ENCODE measurements at places on chromosomes 11 and 22.

DNA sequence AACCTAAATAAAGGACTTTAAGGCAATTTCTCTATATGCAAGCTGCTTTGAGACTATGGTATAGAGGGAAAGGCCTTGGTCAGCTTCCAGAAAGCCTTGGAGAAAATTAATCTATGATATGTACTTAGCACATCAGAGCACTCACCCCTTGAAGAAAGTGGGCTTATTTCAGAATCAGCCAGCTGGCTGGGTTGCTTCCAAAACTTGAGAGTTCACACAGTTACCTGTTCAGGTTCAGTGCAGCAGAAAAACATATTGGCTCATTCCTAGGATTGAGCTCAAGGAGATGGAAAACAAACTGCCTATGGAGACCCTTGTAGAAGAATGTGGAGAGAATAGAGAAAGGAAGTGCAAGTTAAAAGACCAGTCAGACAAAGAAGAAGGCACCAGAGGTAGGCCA lies 22.7 kb downstream of the CCDC81 start:
- no peak for DNase-seq

DNA sequence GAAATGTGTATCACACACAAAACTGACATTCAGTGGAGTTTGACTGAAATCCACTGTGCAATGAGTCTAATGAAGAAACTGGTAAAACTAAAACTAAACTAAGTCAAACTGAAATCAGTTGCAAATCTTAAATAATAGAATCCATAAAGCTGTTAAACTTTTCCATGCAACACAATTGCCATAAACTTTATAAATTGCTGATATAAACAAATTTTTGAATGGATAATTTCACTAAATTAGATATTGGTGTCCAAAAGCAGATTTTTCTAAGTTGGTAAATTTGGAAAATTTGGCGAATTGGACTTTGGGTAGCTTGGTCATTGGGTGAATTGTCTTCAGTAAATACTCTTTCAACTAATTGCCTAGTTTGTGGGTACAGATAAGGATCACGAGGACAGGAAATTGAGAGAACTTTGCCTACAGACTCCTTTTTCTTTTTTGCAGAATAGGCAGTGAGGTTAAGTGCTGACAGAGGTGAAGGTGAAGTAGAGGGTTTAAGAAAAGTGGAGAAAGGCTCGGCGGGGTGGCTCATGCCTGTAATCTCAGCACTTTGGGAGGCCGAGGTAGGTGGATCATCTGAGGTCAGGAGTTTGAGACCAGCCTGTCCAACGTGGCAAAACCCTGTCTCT lies 12.8 kb downstream of the MRPL17 start:
- no peak for DNase-seq

- no peak for DNase-seq
These were observed 89.0 kb downstream of the ISX start for GRCh38 chr22:35154937-35155387.

DNA sequence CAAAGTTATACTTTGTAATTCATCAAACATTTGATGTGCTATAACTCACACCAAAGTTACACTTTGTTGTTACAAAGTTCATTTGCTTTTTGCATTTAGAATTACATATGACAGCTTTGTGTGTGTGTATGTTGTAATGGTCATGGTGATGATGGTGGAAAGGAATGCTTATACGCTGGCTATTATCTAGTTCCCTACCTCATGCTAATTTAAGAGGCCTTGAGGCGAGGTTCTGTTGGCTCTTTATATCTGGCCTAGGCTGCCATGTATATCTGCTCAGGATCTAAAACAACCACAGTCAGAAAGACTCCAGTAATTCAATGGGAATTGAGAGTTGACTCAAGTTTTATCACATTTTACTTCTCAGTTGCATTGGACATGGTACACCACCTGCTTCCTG lies 123.4 kb downstream of the SLC17A6 start:
- no peak for DNase-seq

- DNase-seq = no peak
These were observed 335.2 kb downstream of the MIAT start for GRCh38 chr22:26992556-26992955.

DNA sequence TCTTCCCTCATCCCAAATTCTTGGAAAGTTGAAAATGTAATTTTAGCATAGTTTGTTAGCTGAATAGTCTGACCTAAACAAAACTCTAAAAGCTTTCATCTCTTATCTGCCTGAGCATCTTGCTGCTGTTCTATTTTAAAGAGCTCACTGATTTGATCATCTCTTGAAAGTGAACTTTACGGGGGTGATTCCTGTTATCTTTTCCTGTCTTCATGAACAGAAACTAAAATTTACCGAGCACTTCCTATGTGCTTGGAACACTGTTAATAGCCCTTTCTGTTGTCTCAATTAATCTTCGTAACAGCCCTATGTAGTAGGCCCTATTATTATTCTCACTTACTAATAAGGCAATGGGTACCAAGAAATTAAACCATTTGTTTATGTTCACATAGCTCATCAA lies 12.3 kb downstream of the AMOTL1 start:
- no peak for DNase-seq

DNA sequence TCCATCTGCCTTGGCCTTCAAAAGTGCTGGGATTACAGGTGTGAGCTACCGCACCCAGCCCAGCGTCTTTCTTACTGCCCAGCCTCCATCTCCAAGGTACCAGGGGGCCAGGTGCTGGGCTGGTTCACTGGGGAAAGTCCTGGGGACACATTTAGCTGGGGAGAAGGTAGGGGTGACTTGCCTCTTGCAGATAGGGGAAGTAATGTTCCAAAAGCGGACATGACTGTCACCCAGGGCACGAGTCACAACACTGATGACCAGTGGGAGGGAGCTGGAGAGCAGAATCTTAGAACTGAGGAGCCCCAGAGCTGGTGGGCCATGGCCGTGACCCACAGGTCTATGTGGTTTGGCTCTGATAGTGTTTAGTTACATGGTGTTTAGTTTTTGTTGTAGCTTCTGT lies 2.4 kb upstream of the SLC15A3 start:
- no peak for DNase-seq

GRCh38 chr11:35247428-35247827 lies 108.5 kb downstream of the CD44 start:
- peak; percentile 69 for DNase-seq

GRCh38 chr11:86056351-86056854 lies 12.5 kb downstream of the PICALM start:
- DNase-seq = no peak

- no peak for DNase-seq
These were observed 21.1 kb upstream of the FAR1 start for GRCh38 chr11:13647391-13647790.

GRCh38 chr22:44837481-44837880 lies 85.1 kb downstream of the ARHGAP8 start:
- no peak for DNase-seq

GRCh38 chr22:20275836-20276235 lies 7.7 kb upstream of the RTN4R start:
- no peak for DNase-seq

- DNase-seq = no peak
These were observed 25.2 kb downstream of the NRXN2 start for GRCh38 chr11:64697663-64698375.

DNA sequence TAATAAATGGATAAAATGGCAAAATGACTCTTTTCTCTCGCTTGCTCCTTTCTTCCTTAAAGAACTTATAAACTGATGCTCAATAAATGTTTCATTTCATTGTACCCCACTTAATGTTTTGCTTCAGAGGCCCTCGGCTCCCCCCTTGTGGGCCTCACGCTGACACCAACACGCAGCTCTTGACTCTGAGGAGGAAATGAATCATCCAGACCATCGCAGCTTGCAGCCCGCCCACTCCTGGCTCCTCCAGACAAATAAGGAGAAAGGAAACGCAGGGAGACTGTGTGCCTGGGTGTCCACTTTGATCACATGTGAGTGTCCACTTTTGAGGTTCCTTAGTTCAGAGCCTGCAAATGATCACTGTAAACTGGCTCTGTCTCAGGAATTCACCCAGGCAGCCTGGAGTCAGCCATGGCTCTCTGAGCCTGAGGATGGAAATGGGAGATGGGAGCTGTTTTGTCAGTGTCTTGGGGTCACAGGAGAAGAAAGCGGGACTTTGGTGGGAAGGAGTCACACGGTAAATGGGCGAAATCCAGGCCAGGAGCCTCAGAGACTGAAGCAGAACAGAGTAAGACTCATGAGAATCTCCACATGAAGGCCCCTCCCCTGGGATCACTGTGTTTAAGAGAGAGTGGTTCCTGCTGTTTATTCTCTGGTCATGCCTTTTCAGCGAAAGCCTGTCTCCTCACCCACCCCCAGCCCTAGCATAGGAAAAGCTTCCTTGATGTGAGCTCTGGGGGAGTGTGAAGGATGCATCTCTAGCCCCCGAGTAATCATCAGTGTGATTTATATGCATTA lies 96.5 kb downstream of the CWC15 start:
- no peak for DNase-seq

DNA sequence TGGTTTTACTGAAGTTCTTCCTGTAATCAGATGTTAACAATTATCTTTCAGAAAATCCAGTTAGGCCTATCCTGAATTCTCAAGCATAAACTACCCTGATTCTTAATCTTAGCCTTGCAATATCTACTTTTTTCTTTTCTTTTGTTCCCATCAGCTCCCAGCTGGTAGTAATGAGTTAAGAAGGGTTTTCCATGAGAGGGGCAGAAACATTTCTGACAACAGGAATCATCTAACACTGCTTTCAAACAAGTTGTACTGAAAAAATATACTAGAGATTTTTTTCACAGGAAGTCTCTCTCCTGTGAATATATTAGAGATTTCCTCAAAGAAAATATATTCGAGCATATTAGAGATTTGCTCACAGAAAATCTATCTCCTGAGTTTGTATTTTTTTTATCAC lies 3.3 kb upstream of the TRIM6 start:
- DNase-seq = no peak

GRCh38 chr11:110249066-110249465 lies 47.3 kb downstream of the RDX start:
- DNase-seq = no peak

GRCh38 chr11:11396301-11397035 lies 43.4 kb upstream of the CSNK2A3 start:
- DNase-seq = no peak

GRCh38 chr22:37182101-37182948 lies 5.7 kb downstream of the C1QTNF6 start:
- no peak for DNase-seq

- peak; percentile 20 for DNase-seq
These were observed 60.5 kb downstream of the OSBP2 start for GRCh38 chr22:30754971-30755758.

GRCh38 chr22:30635273-30636225 lies at the start of gene SLC35E4:
Gene SLC35E4, plus strand, starts transcription at chr22:30635781. Its CDS starts 670 bp downstream, at chr22:30636451.
- DNase-seq = peak; percentile 93

DNA sequence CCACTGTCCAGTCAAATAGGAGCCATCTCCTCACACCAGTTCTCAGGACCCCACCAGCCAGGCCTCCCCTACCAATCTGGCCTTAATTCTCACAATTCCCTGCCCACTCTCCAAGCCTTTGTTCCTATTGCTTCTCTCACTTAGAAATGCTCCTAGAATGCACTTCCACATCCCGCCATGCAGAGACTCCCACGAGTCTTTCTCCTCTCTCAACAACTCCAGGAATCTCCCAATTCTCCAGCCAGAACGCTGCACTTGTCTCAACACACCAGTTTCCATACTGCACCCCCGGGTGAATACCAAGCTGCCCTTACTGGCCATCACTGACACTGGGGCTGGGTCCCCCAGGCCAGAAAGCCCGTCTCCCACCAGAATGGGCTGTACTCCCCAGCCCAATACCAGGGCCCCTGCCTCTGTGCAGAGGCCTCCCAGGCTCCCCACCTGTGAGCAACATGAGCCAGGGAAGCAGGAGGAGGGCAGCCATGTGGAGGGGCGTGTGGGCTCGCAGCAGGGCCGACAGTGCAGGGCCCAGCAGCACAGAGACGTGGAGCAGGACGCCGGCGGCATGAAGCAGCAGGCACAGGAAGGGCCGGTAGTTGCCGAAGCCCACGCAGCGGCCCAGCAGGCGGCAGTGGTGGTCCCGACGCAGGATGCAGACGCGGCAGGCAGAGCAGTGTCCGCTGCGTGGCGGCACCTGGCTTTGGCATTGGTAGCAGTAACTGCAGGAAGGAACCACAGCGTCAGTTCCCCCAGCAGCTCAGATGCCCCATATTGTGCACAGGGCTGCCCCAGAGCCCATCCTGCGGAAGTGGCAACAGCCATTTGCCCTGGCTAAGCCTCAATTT lies 2.4 kb downstream of the ZDHHC24 start:
- peak; percentile 48 for DNase-seq

- no peak for DNase-seq
These were observed 5.8 kb downstream of the ELFN2 start for GRCh38 chr22:37421468-37421877.

GRCh38 chr11:61880454-61880853 lies 10.9 kb downstream of the FADS3 start:
- DNase-seq = no peak

- no peak for DNase-seq
These were observed 93.2 kb upstream of the FAT3 start for GRCh38 chr11:92131289-92131865.

DNA sequence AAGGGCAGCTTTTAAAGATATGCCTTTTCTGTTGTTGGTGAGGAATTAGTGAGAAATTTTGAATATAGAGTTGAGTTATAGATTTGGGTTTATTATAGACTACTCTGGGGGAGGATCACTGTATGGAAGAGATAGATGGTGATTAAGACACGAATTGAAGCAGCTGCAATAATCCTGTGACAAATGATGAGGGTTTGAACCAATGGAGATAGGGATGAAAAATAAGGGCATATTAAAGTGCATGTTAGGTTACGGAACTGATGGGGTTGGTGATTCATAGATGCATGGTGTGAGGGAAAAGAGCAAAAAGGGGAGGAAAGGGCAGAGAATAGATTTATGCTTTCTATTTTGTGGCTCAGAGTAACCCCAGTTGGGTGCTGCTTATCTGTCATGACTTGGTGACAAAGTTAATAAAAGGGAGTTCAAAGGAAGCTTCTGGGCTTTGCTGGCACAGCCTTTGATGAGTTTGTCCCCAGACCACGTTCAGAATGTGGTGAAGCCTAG lies 11.8 kb downstream of the C11orf87 start:
- DNase-seq = no peak

DNA sequence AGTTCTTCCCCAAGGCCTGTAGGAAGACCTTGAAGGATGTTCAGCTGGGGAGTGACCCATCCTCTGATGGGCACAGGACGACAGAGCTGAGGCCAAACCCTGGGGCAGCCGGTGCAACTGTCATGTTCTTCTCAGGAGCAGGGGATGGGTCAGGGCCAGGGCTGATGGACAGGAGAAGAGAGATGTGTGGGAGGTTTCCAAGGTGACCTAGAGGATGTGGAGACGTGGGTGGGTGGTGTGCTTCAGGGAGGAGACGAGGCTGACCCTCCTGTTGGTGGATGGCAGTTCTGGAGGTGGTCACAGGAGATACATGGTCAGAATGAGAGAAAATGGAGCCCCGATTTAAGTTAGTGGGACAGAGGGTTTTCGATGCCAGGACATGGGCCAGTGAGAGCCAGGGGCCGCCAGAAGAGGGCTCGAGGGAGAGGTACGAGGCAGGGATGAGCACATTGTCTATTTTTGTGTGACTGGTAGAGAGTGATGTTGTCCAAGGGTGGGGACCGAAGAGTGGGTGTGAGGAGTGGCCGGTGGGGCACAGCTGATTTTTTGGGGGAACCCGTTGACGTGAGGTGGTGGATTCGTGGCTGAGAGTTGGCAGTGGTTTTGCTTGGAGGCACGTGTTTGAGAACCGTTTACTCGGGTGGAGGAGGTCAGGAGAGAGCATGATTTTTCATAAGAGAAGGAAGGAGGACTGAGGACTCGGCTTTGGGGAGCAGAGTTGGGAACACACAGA lies 14.6 kb downstream of the TBC1D22A start:
- DNase-seq = no peak

Measured in effector CD4-positive, alpha-beta T cell (primary cell).